ENCODE measurements at places on chromosomes 6 and 20.

GRCh38 chr6:34340394-34340793 lies 52.1 kb downstream of the NUDT3 start:
- no peak for DNase-seq
- H3K36me3 ChIP-seq = no peaks in the 10 kb centered on the region
- no peaks in the 10 kb centered on the region for H3K4me1 ChIP-seq
- H3K27ac ChIP-seq = no peak overlapping the region
- H3K27me3 ChIP-seq = no peaks in the 10 kb centered on the region
- H3K4me3 ChIP-seq = no peak overlapping the region

DNA sequence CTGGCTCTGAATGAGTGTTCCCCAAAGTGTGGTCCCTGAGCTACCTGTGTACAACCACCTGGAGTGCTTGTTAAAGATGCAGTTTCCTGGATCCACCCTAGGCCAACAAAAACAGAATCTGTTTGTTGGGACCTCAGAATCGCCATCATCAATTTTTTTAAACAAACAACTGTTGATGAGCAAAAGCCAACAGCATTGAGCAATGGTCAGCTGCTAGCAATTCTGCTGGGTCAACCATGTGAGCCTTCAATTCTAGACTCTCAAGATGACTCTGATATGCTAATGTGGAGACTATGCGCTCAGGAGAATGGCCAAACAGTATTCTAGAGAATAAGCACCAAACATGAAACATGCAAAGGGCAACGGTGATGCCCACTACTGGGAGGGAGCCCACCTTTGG lies 64.4 kb upstream of the IYD start:
- DNase-seq = no peak
- no peaks in the 10 kb centered on the region for H3K36me3 ChIP-seq
- H3K27ac ChIP-seq = no peak overlapping the region

- no peaks in the 10 kb centered on the region for H3K36me3 ChIP-seq
- no peak overlapping the region for H3K4me3 ChIP-seq
- H3K4me1 ChIP-seq = peaks cover 2% of the 10 kb centered on the region
- DNase-seq = no peak
- no peaks in the 10 kb centered on the region for H3K27me3 ChIP-seq
Observed at GRCh38 chr6:134195164-134195906, 122.6 kb downstream of the SGK1 start.

DNA sequence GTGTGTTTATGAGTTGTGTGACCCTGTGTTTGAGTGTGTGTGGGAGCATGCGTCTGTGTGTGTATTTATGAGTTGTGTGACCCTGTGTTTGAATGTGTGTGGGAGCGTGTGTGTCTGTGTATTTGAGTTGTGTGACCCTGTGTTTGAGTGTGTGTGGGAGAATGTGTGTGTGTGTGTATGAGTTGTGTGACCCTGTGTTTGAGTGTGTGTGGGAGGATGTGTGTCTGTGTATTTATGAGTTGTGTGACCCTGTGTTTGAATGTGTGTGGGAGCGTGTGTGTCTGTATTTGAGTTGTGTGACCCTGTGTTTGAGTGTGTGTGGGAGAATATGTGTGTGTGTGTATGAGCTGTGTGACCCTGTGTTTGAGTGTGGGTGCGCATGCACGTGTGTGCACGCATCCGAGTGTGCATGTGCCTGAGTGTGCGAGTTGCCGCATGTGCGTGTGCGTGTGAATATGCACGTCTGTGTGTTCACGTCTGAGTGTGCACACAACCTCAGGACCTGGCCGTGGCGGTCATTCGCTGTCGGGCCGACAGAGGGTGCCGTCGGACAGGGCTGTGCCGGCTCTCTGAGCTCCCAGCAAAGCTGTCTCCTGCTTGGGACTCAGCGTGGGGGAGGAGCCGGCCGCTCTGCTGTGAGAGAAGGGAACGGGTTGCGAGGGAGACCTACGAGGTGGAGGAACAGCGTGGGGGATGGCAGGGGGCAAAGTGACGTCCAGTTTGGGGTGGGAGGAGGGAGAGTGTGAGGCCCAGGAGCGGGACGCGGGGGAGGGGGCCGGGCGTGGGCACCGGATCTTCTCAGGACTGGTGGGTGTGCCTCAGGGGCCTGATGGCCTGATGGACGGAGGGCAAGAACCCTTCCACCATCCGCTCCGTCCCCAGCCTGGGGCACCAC lies 19.7 kb downstream of the SLC17A9 start:
- H3K36me3 ChIP-seq = no peaks in the 10 kb centered on the region
- H3K4me3 ChIP-seq = peak overlapping the region; percentile 5
- peaks cover 3% of the 10 kb centered on the region for H3K4me1 ChIP-seq
- peaks cover 6% of the 10 kb centered on the region for H3K27me3 ChIP-seq
- no peak overlapping the region for H3K27ac ChIP-seq

DNA sequence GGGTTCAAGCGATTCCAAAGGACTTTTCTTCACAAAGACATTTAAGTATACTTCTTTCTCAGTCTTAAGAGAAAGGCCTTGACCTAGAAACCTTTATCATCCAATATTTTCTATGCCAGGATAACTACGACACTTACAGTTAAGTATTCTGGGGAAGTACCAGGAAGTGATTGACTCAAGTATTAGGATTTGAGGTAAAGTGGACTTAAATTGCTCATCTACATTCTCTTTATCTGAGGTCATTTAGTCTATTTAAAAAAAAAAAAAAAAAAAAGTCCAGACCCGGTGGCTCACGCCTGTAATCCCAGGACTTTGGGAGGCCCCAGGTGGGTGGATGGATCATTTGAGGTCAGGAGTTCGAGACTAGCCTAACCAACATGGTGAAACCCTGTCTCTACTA lies 114.7 kb downstream of the ZFAND3 start:
- H3K27ac ChIP-seq = no peak overlapping the region
- H3K36me3 ChIP-seq = no peaks in the 10 kb centered on the region
- H3K4me1 ChIP-seq = no peaks in the 10 kb centered on the region
- no peak for DNase-seq
- no peak overlapping the region for H3K4me3 ChIP-seq

- H3K4me3 ChIP-seq = no peak overlapping the region
- H3K27ac ChIP-seq = no peak overlapping the region
- DNase-seq = no peak
- H3K27me3 ChIP-seq = no peaks in the 10 kb centered on the region
- H3K4me1 ChIP-seq = no peaks in the 10 kb centered on the region
Observed at GRCh38 chr20:18639501-18639979, 51.7 kb downstream of the DTD1 start.

DNA sequence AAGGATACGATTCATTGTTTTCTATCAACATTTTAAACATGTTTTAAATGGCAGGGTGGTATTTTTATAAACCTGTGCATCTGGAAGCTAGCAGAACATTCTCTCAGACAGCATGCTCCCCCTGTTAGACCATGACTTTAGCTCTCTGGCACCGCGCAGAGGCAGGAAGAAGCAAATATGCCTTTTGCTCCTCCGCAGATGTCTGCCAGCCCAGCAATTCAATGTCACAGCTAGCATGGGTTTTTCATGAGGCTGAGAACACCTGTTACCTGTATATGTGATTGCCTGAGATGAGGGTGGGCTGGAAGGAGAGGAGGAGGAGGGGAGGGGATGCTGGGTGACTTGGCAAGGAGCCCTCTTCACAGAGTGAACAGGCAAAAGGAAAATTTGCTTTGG lies 6.7 kb downstream of the MTCH1 start:
- no peak overlapping the region for H3K4me3 ChIP-seq
- H3K27ac ChIP-seq = no peak overlapping the region
- H3K36me3 ChIP-seq = peaks cover 31% of the 10 kb centered on the region
- no peaks in the 10 kb centered on the region for H3K27me3 ChIP-seq

- no peak for DNase-seq
- H3K4me3 ChIP-seq = no peak overlapping the region
- H3K36me3 ChIP-seq = no peaks in the 10 kb centered on the region
Observed at GRCh38 chr20:59458645-59459044, 145.7 kb upstream of the PHACTR3 start.

DNA sequence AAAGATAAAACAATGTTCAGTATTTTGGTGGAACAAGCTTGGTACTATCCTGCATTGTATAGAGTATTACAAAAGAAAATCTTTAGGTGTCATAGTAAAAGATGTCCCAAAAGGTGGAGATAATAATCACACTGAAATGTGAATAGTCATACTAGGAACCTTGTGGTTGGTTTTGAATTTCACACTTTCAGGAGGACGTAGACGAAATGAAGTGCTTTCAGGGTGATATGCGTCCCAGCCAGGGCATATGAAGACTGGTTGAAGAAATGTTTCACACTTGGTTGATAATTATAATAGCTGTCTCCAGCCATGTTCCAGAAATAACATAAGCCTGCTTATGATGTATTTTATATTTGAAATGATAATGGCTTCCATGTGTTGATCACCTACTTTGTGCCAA lies 60.4 kb downstream of the SCAND1 start:
- H3K4me1 ChIP-seq = no peaks in the 10 kb centered on the region
- no peaks in the 10 kb centered on the region for H3K36me3 ChIP-seq
- no peak for DNase-seq
- H3K27ac ChIP-seq = no peak overlapping the region
- no peak overlapping the region for H3K4me3 ChIP-seq

DNA sequence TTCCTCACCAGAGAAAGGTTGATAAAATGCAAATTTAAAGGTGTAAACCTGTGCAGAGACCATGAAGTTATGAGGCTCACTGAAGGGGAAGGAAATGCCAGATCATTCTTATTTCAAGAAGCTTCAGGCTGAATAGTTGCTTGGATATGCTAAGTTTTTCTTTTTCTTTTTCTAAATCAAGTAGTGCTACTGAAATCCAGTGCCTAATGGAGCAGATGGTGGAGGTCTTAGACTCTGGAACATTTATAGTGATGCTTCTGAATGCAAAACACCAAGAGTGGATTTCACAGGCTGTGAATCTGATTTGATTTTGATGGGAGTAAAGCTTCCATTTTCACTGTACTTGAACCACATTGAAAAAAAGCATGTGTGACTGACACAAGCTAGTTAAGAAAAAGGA lies 151.2 kb upstream of the BEND3 start:
- H3K4me3 ChIP-seq = no peak overlapping the region
- no peaks in the 10 kb centered on the region for H3K36me3 ChIP-seq
- no peaks in the 10 kb centered on the region for H3K27me3 ChIP-seq
- no peak for DNase-seq
- peaks cover 2% of the 10 kb centered on the region for H3K4me1 ChIP-seq

- H3K4me1 ChIP-seq = no peaks in the 10 kb centered on the region
- H3K27ac ChIP-seq = no peak overlapping the region
- H3K27me3 ChIP-seq = no peaks in the 10 kb centered on the region
- DNase-seq = no peak
Observed at GRCh38 chr6:150380256-150380655, 11.4 kb downstream of the IYD start.

DNA sequence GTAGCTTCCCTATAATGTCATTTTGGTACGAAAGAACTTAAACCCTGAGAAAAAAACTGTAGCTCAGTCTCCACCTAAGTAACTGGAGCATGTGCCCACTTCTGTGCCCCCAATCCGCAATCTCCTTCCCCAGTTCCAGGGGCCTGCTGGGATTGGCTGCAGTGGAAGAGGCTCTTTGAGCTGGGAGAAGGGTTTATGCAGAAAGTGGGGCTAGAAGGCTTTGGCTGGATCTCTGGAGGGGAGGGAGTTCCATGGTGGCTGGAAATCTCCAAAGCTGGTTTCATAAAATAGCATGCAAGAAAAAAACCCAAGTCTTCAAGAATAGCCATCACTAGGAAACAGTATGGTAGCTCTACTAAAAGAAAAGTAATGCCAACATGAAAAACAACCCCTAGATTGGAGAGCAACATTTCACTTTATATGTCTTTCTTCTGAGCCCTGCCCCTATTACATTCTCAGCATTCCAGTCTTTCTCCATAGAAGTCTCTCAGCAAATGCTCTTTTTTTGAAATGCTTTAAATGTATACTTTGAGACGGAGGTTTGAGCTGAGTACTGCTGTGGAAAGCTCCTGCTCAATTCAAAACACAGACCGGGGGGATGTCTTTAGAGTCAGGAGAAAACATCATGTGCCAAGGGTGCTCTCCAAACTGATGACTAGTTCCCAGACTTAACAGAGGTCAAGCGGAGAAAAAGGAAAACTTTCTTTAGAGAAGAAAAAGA lies 36.0 kb upstream of the FOXO3 start:
- H3K4me1 ChIP-seq = no peaks in the 10 kb centered on the region
- no peak overlapping the region for H3K27ac ChIP-seq
- no peak overlapping the region for H3K4me3 ChIP-seq
- H3K36me3 ChIP-seq = no peaks in the 10 kb centered on the region
- H3K27me3 ChIP-seq = no peaks in the 10 kb centered on the region

- no peak for DNase-seq
- H3K27me3 ChIP-seq = no peaks in the 10 kb centered on the region
- no peaks in the 10 kb centered on the region for H3K4me1 ChIP-seq
- no peaks in the 10 kb centered on the region for H3K36me3 ChIP-seq
- no peak overlapping the region for H3K4me3 ChIP-seq
Observed at GRCh38 chr6:100808638-100809275, 72.4 kb downstream of the ASCC3 start.

GRCh38 chr6:42295181-42295580 lies 77.5 kb upstream of the MRPS10 start:
- DNase-seq = no peak
- H3K27ac ChIP-seq = no peak overlapping the region
- no peak overlapping the region for H3K4me3 ChIP-seq
- H3K27me3 ChIP-seq = no peaks in the 10 kb centered on the region
- H3K36me3 ChIP-seq = no peaks in the 10 kb centered on the region
- H3K4me1 ChIP-seq = no peaks in the 10 kb centered on the region

DNA sequence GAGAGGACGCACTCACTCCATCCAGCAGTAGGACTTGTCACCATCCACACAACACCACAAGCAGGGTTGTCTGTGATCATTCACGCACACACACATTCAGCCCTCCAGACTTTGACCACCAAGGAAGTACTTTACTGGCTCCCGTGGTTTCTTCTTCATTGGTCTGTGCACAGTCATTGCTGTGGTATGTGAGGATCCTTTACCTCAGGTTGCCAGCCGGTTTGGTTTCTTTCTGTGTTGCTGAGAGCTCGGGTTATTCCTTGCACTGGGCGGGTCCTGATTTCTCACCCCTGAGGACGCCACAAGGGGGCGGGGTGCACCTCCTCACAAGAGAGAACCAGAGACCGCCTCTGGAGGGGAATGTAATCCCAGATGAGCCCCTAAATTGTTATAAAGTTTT lies 11.2 kb downstream of the SLC35A1 start:
- DNase-seq = peak; percentile 71

GRCh38 chr6:29524444-29525310 lies 34.9 kb downstream of the UBD start:
- H3K4me3 ChIP-seq = no peak overlapping the region
- no peaks in the 10 kb centered on the region for H3K27me3 ChIP-seq
- no peaks in the 10 kb centered on the region for H3K36me3 ChIP-seq

All from iPS DF 6.9 (cell line).